Liver (tissue), 10 donors: ENCODE measurements at places on chromosomes 4 and X. TPM values are rescaled to one million over a fixed set of nuclear protein-coding genes. Genes with fewer than 3 reads are reported as not detected.

Gene LDOC1
- total RNA-seq = 0.59 TPM

Gene PTTG2
- total RNA-seq = not detected

Gene POF1B
- total RNA-seq = 0.75 TPM

Gene POU3F4
- not detected for total RNA-seq
